Iris pigment epithelial cell (primary cell): ENCODE measurements at places on chromosomes 16 and 17.
A peak's percentile ranks its signal among the peaks of the same experiment; 100 is the strongest.

GRCh38 chr16:29011112-29011511 lies 26.3 kb downstream of the LAT start:
- no peak for DNase-seq

DNA sequence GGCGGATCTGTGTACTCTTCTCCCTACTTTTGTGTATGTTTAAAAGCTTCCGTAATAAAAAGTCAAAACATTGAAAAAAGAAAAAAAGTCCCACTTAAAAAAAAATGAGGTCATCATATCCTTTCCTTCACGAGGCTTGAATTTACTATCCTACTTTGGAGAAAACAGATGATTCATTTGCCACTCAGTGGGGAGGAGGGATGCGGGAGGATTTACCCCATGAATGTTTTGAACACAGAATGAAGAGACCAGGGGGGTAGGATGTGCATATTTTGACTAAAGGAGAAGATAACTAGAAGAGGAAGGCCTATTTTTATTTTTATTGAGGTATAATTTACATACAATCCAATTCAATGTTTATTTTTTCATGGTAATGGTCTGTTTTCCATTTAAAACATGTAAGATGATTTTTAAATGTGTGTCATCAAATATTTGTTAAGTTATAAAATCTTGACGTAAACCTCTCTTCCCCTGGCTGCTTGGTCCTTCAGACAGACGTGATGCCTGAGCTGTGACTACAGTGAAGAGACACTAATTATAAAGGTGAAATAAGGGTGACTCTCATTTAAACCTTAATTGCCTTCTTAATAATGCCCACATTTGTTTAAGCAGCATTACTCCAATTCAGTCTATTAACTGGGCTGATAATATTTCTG lies 135.4 kb upstream of the AXIN2 start:
- peak; percentile 85 for DNase-seq

- DNase-seq: no peak
Observed at GRCh38 chr16:59988591-59988990, 1254.5 kb upstream of the GOT2 start.

GRCh38 chr17:17724307-17725010 lies 43.2 kb downstream of the RAI1 start:
- DNase-seq: peak; percentile 55

DNA sequence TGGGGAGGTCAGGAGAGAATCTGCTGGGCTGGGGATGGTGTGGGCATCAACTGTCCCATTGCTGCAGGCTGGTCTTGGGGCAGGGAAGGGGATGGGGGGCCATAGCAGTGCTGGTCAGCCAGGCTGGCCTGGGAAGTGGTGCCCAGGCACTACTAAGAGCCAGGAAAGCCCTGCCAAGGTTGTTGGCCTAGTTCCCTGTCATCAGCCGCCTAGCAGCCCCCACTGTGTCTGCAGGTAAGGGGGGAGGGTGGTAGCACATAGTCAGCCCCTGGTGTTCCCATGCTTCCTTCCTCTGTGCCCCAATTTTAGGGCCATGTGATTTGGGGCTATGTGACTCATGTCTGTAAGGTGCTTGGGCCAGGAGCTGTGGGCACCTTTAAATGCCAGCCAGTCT lies 17.8 kb downstream of the GJD3 start:
- no peak for DNase-seq

DNA sequence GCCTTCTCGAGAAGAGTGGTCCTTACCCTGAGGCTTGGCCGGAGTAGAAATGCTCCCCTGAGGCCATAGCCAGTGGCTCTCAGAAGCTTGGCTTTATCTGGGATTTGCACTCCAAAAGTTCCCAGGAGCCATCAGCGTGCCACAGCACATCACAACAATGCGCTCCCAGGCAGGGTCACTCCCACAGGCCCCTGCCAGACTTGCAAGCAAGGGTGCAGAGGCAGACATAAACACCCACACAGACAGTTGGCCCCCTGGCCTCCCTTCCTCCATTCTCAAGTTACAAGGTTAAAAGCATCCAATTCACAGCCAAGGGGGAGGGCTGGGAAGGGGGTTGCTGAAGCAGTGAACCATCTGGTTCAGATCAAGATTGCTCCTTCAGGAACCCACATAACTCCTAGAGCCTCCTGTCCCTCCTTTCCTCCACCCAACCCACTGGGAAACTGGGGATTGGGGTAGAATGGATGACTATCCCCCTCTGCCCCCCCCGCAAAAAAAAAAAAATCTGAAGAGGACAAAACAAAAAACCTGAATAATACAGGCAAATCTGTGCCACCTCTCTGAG lies 1.8 kb downstream of the ST3GAL2 start:
- peak; percentile 97 for DNase-seq

DNA sequence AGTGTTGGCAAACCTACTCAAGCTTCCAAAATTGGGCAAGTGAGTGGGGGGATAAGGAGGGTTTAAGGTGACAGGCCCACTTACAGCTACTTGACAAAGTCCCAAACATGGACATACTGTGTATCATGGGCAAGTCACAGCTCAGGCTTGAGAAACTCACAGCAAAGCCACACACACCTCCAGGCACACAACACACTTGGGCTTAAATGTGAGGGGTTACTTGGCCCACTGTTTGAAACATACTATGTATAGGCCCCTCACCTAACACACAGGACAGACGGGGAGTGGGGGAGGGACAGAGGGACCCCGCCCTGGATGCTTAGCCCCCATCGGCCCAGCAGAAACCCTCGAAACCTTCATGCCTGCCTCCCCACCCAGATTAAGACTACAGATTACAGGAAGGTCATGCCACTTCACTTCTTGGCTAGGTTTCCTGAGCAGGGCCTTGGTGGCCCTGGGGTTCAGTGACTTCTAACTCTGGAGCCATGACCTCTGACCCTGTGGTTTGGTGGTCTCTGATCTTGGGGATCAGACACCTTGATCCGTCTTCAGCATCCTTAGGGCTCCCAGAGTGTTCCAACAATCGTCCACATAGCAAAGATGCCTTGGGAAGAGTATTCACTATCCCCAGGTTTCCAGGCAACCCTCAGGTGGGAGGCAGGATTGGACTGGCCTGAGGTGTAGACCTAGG lies 2.3 kb upstream of the SAMD14 start:
- DNase-seq: no peak

GRCh38 chr16:85220125-85220839 lies 108.0 kb upstream of the CIBAR2 start:
- peak; percentile 73 for DNase-seq

DNA sequence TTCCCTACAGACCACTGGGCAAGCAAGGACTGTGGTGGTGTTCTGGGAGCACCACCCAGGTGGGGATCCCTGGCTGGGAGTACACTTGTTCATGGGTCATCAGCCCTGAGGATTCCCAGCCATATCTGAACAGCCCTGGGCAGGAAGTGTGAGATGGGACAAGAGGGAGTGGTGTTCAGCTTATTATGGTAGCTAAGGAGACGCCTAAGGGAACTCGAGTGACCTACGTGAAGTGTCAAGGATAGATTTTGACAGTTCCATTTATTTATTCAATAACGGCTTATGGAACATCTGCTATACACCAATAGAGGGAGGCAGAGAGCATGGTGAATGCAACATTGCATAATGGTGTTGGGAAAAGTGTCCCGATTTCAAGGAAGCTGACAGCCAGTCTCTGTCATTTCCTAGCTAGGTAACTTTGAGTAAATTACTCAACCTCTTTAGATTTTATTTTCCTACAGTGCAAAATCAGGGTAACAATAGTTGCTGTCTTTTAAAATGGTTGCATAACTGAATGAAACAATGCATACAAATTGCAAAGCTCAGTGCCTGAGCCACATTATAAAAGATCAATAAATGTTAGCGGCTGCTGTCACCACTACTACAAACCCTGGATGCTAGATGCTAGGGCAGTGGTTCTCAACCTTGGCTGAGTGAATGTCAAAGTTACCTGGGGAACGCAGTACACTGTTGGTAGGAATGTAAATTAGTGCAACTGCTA lies 534.1 kb downstream of the GRIN2A start:
- peak; percentile 8 for DNase-seq

DNA sequence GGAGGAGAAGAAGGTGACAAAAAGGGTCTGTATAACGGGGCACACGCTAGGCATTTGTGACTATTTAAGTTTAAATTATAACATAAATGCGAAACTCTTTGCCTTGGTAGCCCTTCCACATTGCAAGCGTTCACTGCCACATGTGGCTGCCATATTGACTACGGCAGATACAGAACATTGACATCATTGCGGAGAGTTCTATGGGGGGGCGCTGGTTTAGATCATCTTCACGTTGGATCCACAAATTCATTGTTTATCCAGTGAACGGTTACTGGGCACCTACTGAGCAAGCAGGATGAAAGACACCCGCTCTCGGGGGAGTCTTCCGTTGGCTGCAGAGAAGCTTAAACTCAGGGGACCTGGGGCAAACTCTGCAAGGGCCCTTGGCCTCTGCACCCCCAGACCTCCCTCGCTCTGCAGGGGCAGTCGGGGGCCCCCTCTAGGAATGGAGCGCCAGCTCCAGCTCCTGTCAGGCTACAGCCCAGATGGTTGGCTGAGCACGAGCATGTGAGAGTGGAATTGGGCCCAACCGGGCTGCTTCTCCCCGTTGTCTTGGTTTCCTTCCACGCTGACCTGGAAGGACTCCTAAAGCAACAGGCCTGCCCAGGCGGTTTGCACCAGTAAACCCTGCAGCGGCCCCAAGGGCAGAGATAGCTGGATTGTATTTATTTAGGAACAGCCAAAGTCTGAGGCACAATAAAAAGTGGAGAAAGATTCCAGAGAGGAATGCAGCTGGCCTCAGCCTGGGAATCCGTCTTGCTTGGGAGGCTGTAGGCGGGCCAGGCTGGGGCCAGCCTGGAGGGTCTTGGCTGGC lies 172.2 kb downstream of the SEC14L1 start:
- DNase-seq: peak; percentile 69

DNA sequence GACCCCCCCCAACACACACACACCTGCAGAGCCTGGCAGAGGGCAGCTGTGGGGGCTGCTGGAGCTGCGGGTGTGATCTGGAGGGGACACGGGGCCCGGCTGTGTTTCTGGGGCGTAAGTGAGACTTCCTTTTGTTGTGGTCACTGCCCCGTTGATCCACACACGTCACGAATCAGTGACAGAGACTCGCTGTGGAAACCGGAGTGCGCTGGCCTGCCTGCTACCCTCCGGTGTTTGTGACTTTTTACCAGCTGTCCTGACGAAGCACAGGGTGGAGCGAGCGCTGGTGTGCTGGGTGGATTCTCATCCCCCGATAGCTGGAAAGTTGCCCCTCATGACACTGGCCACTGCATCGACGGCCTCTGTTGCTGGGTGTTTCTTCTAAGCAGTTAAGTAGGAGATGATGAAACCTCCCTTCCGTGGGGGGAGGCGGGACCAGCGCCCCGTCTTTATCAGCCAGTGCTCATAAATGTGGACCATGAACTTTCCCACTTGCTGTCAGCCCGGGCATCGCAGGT lies 2.3 kb downstream of the METRNL start:
- DNase-seq: no peak

DNA sequence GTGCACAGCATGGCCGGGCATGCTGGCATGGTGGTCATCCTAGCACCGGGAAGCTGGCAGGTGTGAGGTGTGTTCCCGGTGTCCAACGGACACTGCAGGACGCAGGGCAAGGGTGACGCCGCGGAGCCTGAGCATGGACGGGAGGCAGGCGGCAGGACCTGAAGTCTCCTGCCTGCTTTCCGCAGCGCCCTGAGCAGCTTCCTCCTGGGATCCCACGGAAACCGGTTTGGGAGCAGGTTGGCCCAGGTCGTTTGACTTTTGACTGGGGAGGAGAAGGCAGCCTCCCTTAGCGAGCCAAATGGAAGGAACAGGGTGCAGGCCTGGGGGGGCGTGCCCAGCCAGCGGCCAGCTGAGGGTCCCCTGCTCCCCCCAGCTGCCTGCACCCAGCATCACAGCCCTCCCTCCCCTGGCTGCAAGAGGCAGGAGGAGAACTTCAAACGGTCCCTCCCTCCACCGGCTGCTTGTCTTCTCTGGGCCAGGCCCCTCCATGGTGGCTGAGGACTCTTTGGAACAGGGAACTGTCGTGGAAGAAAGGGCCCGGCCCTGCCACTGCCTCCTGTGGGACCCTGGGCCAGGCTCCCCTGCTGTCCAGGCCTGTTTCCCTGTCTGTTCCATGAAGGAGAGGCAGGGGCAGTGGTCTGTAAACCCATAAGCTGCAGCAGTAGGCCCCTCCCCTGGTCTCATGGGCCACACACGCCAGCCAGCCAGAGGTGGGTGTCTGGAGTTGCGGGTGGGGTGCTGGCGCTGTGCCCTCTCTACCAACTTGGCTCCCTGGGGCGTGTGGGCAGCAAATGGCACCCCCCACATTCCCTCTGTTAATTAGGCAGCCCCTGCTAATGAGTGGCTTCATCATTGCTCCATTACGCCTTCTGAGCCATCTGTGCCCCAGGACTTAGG lies 7.8 kb upstream of the ADGRG1 start:
- DNase-seq: no peak

GRCh38 chr16:73066331-73066926 lies 18.5 kb upstream of the ZFHX3 start:
- no peak for DNase-seq

DNA sequence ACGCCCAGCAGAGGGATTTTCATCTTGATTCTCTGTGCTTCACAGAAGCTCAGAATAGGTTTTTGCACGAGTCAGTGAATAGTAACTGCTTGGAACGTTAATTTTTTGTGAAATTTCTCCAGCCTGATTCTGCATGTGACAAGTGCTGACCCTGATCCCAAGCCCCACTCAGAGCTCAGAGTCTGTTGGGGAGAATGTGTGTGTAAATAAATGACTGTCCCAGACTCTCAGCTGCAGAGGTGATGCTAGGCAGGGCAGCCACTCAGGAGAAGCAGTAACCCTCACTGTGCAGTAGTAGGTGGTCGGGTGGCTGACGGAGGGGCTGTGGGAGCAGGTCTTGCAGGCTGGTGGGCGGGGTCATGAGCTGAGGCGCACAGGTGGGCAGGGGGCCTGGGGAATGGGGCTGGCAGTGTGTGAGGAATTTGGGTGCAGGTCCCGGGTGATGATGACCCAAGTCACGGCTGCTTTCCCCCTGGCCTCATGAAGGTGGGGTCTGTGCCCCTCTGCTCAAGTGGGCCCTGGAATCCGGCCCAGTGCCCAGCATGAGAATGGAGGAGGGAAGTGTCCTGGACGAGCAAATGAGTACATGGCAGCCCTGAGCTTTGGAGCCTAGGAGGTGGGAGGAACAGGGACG lies 16.3 kb upstream of the FOXK2 start:
- DNase-seq: no peak

- DNase-seq: peak; percentile 97
Observed at GRCh38 chr17:2239882-2240430, 63.6 kb downstream of the SMG6 start.

- no peak for DNase-seq
Observed at GRCh38 chr17:27550974-27551505, 79.9 kb upstream of the LGALS9 start.

GRCh38 chr17:43587647-43588046 lies 41.5 kb upstream of the ETV4 start:
- DNase-seq: no peak
